SK-N-SH (cell line): ENCODE measurements at places on chromosomes 5 and 9. TPM values are rescaled to one million over a fixed set of nuclear protein-coding genes. Genes with fewer than 3 reads are reported as not detected.
A peak's percentile ranks its signal among the peaks of the same experiment; 100 is the strongest.

GRCh38 chr5:145101246-145101645 is 733.9 kb downstream of the PRELID2 start:
- no peaks in the 10 kb centered on the region for H3K36me3 ChIP-seq
- DNase-seq = no peak
- H3K27me3 ChIP-seq = no peaks in the 10 kb centered on the region

DNA sequence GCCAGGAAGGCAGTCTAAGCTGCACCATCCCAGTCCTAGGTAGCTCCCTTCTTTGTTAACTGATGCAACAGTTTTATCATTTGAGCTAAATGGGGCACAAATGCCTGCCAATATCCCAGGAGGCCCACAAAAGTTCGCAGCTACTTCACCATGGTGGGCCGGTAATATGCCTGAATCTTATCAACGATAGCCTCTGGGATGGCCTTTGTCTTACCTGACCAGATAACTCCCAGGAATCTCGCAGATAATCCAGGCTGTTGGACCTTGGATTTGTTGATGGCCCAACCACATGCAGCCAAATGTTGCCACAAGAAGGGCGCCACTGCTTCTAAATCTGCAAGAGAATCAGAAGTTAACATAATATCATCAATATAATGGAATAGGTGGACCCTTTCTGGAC is 83.8 kb upstream of the ATP10B start:
- H3K27me3 ChIP-seq = no peaks in the 10 kb centered on the region
- DNase-seq = no peak
- H3K4me1 ChIP-seq = no peaks in the 10 kb centered on the region
- H3K36me3 ChIP-seq = no peaks in the 10 kb centered on the region
- H3K27ac ChIP-seq = no peak overlapping the region

- H3K27ac ChIP-seq = no peak overlapping the region
- no peak overlapping the region for H3K4me3 ChIP-seq
- H3K36me3 ChIP-seq = no peaks in the 10 kb centered on the region; the same call in 1 of the 2 replicates
- no peaks in the 10 kb centered on the region for H3K27me3 ChIP-seq
- H3K4me1 ChIP-seq = no peaks in the 10 kb centered on the region
These were observed 86.7 kb downstream of the GPR21 start for GRCh38 chr9:123120131-123120530.

GRCh38 chr5:132787076-132787475 is 10.0 kb upstream of the SEPTIN8 start:
- peaks cover 17% of the 10 kb centered on the region; the same call in 1 of the 2 replicates for H3K4me1 ChIP-seq
- DNase-seq = no peak
- no peak overlapping the region for H3K4me3 ChIP-seq

DNA sequence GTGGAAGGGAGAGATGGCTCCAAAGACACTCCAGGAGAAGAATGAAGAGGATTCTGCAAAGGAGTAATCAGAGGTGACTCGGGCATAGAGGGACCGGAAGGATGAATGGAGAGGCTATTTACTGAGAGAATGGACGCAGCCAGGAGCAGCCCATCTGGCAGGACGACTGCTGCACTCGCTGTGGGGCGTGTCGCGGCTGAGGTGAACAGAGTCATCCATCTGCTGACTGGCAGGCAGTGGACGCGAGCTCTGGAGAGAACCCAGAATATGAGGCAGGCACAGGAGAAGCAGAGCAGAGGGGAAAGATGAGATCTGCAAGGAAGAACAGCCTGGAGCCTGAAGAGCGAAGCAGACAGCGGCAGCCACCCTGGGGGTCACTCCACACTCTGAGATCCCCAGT is 16.4 kb downstream of the FGF1 start:
- no peak for DNase-seq
- H3K4me1 ChIP-seq = peaks cover 17% of the 10 kb centered on the region; the same call in 1 of the 2 replicates
- no peak overlapping the region for H3K4me3 ChIP-seq
- no peaks in the 10 kb centered on the region for H3K27me3 ChIP-seq
- H3K36me3 ChIP-seq = no peaks in the 10 kb centered on the region

DNA sequence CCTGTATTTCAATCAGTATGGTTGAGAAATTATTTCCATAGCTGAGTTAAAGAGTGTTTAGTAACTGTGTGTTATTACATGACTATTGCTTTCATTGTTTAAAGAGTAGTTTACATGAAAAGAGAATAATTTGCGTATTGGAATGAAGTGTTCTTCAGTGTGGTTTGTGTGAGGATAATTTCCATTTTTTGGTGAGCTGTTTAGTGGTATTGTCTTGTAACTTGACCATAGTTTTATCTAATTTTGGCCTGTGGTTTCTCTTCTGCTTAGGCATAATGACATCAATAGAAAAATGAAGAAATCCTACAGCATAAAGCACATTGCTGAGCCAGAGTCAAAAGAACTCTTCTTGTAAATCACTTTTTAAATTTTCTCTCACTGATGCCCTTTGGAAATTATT is 151.2 kb downstream of the SNCAIP start:
- no peaks in the 10 kb centered on the region for H3K27me3 ChIP-seq
- peaks cover 3% of the 10 kb centered on the region; the same call in 1 of the 2 replicates for H3K4me1 ChIP-seq
- no peak overlapping the region for H3K27ac ChIP-seq
- no peak for DNase-seq
- no peaks in the 10 kb centered on the region for H3K36me3 ChIP-seq
- H3K4me3 ChIP-seq = no peak overlapping the region

DNA sequence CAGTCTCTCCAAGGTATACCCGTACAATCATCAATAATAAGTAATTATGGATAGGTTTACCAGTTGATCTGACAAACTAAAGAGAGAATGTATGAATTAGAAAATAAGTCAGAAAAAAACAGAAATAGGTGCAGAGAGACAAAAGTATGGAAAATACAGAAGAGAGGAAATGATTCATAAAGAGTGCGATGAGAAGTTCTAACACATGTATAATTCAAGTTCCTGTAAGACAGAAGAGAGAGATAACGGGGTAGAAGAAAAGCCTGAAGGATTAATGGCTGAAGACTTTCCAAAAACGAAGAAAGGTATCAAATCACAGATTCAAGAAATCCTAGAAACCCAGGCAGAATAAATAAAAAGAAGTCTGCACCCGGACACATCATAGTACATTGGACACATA is 16.2 kb upstream of the SMU1 start:
- no peak overlapping the region for H3K27ac ChIP-seq
- no peaks in the 10 kb centered on the region for H3K27me3 ChIP-seq
- no peak overlapping the region for H3K4me3 ChIP-seq

GRCh38 chr5:145056800-145057199 is 778.3 kb downstream of the PRELID2 start:
- no peak overlapping the region for H3K4me3 ChIP-seq
- H3K27ac ChIP-seq = no peak overlapping the region
- DNase-seq = no peak
- H3K4me1 ChIP-seq = no peaks in the 10 kb centered on the region
- no peaks in the 10 kb centered on the region for H3K27me3 ChIP-seq
- no peaks in the 10 kb centered on the region for H3K36me3 ChIP-seq

GRCh38 chr9:91119142-91119541 is 242.6 kb downstream of the AUH start:
- no peak overlapping the region for H3K4me3 ChIP-seq
- peak overlapping the region; percentile 30; the same call in 1 of the 2 replicates for H3K27ac ChIP-seq
- no peak for DNase-seq
- H3K27me3 ChIP-seq = no peaks in the 10 kb centered on the region
- no peaks in the 10 kb centered on the region for H3K4me1 ChIP-seq

- no peaks in the 10 kb centered on the region for H3K36me3 ChIP-seq
- no peak overlapping the region for H3K4me3 ChIP-seq
- H3K27me3 ChIP-seq = peaks cover 35% of the 10 kb centered on the region
- H3K27ac ChIP-seq = no peak overlapping the region
- no peak for DNase-seq
These were observed 2.5 kb upstream of the PIP5K1B start for GRCh38 chr9:68702493-68702892.

DNA sequence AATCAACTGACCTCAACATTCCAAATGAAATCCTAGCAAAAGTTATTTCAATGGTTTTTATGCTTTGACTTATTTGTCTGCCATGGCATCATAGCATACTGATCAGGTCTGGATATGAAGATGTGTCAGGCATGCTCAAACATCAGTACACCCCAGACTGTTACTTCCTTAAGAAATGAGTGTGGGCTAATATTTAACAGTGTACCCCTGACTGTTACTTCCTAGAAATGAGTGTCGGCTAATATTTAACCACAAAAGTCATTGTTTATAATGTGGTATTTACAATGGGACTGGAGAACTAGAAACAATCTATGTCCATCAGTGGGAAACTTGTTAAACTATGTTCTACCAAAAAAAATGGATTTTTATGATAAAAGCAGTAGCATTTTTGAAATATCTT is 38.1 kb upstream of the HNRNPA0 start:
- H3K36me3 ChIP-seq = no peaks in the 10 kb centered on the region
- no peak for DNase-seq
- H3K4me3 ChIP-seq = no peak overlapping the region
- H3K27me3 ChIP-seq = no peaks in the 10 kb centered on the region
- H3K4me1 ChIP-seq = no peaks in the 10 kb centered on the region; the same call in 1 of the 2 replicates

GRCh38 chr5:87944553-87945285 is 323.9 kb downstream of the TMEM161B start:
- H3K27ac ChIP-seq = no peak overlapping the region
- H3K4me1 ChIP-seq = no peaks in the 10 kb centered on the region
- H3K36me3 ChIP-seq = no peaks in the 10 kb centered on the region

DNA sequence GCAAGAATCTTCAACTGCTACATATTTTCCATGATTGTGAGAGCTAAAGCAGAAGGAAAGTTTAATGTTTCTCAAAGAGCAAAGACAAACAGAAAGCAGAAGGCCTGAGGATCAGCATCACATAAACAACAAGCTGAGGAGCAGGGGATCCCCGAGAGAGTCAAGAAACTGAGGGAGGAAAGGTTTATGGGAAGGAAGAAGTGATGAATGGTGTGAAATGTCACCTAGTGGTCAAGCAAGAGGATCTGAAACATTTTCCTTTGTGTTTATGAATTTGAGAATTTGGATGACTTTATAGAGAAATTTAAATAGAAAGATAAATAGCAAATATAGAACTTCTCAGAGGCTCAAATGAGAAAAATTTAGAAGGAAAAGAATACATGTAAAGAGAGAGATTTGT is 481.9 kb downstream of the CHSY3 start:
- no peaks in the 10 kb centered on the region for H3K27me3 ChIP-seq
- DNase-seq = no peak
- H3K27ac ChIP-seq = no peak overlapping the region
- no peaks in the 10 kb centered on the region for H3K36me3 ChIP-seq
- no peak overlapping the region for H3K4me3 ChIP-seq

- H3K4me1 ChIP-seq = no peaks in the 10 kb centered on the region
- H3K27me3 ChIP-seq = no peaks in the 10 kb centered on the region
- H3K36me3 ChIP-seq = peaks cover 59% of the 10 kb centered on the region
These were observed 35.6 kb downstream of the IL6ST start for GRCh38 chr5:55959208-55959607.

GRCh38 chr5:156409834-156410233 is 82.9 kb downstream of the SGCD start:
- H3K36me3 ChIP-seq = no peaks in the 10 kb centered on the region
- H3K27ac ChIP-seq = no peak overlapping the region
- H3K27me3 ChIP-seq = no peaks in the 10 kb centered on the region
- no peak for DNase-seq

GRCh38 chr9:34400275-34400674 is 23.6 kb upstream of the MYORG start:
- peaks cover 37% of the 10 kb centered on the region; the same call in 1 of the 2 replicates for H3K36me3 ChIP-seq
- no peak for DNase-seq
- H3K4me3 ChIP-seq = no peak overlapping the region
- no peak overlapping the region for H3K27ac ChIP-seq

GRCh38 chr5:31825518-31826068 is 186.7 kb downstream of the PDZD2 start:
- peak; percentile 56 for DNase-seq
- no peaks in the 10 kb centered on the region; the same call in 1 of the 2 replicates for H3K27me3 ChIP-seq
- H3K27ac ChIP-seq = no peak overlapping the region
- H3K4me1 ChIP-seq = no peaks in the 10 kb centered on the region
- no peak overlapping the region for H3K4me3 ChIP-seq

DNA sequence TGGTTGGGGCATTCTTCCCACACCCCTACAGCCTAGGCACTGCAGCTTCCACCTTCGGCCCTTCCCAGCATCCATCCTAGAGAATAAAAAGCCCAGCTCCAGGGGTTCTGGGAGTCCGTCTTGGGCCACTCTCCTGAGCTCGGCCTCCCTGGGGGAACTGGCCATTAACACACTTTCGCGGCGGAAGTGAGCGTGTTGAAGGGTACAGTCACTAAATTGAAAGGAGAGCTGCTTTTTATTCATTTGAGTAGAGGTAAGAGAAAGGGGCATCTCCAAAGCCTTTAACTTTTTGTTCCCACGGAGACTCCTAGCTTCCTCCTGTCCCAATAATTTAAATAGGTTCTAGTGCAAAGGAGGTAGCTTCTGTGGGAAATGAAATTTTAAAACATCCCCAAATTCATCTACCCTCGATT is 31.0 kb upstream of the NFIB start:
- H3K36me3 ChIP-seq = no peaks in the 10 kb centered on the region
- no peak for DNase-seq
- peaks cover 13% of the 10 kb centered on the region for H3K4me1 ChIP-seq
- no peaks in the 10 kb centered on the region for H3K27me3 ChIP-seq
- H3K4me3 ChIP-seq = no peak overlapping the region
- H3K27ac ChIP-seq = no peak overlapping the region

GRCh38 chr5:96579711-96580110 is 82.5 kb upstream of the CAST start:
- no peak for DNase-seq
- H3K4me3 ChIP-seq = no peak overlapping the region
- H3K4me1 ChIP-seq = no peaks in the 10 kb centered on the region
- no peaks in the 10 kb centered on the region for H3K27me3 ChIP-seq
- H3K36me3 ChIP-seq = no peaks in the 10 kb centered on the region

- no peak for DNase-seq
- H3K27ac ChIP-seq = no peak overlapping the region
- no peaks in the 10 kb centered on the region; the same call in 1 of the 2 replicates for H3K27me3 ChIP-seq
- no peaks in the 10 kb centered on the region for H3K36me3 ChIP-seq
These were observed 81.8 kb downstream of the TRIM36 start for GRCh38 chr5:115087951-115088350.

GRCh38 chr5:111463311-111463710 is 49.0 kb downstream of the STARD4 start:
- H3K27ac ChIP-seq = no peak overlapping the region
- no peaks in the 10 kb centered on the region for H3K27me3 ChIP-seq

- no peak for DNase-seq
- H3K27me3 ChIP-seq = no peaks in the 10 kb centered on the region
- no peak overlapping the region for H3K4me3 ChIP-seq
- peaks cover 16% of the 10 kb centered on the region for H3K36me3 ChIP-seq
- H3K27ac ChIP-seq = no peak overlapping the region
These were observed 17.2 kb downstream of the TRIM14 start for GRCh38 chr9:98101868-98102273.

GRCh38 chr9:19162026-19162366 is 34.7 kb upstream of the PLIN2 start:
- H3K4me1 ChIP-seq = peaks cover 8% of the 10 kb centered on the region
- no peak for DNase-seq
- H3K27ac ChIP-seq = no peak overlapping the region

GRXCR2 gene
- polyA plus RNA-seq = not detected in 2 replicates

CAMK4 gene
- polyA plus RNA-seq = 4.1 and 4.6 TPM in 2 replicates

NEUROG1 gene
- not detected in 2 replicates for polyA plus RNA-seq

HTR1A gene
- not detected in 2 replicates for polyA plus RNA-seq

CCDC183 gene
- polyA plus RNA-seq = 5.3 and 6.8 TPM in 2 replicates

ADAMTSL2 gene
- polyA plus RNA-seq = 0.21 and 0.31 TPM in 2 replicates

PCDHB13 gene
- 0.85 and 0.88 TPM in 2 replicates for polyA plus RNA-seq

DBN1 gene
- 176 and 244 TPM in 2 replicates for polyA plus RNA-seq

ITGA1 gene
- 7.7 and 9.9 TPM in 2 replicates for polyA plus RNA-seq

FIBCD1 gene
- polyA plus RNA-seq = 0.86 and 1.3 TPM in 2 replicates

GMCL2 gene
- polyA plus RNA-seq = not detected in 2 replicates

DMRT3 gene
- not detected in 2 replicates for polyA plus RNA-seq

PCDHB2 gene
- 1.6 and 1.8 TPM in 2 replicates for polyA plus RNA-seq

PPP3R2 gene
- polyA plus RNA-seq = not detected in 2 replicates

RANBP3L gene
- polyA plus RNA-seq = not detected in 2 replicates

IL3 gene
- not detected in 2 replicates for polyA plus RNA-seq

CD180 gene
- 0.02 TPM in 2 replicates for polyA plus RNA-seq
